ENCODE measurements at places on chromosomes 16 and 17.

GRCh38 chr16:5056352-5056751 is 9.4 kb downstream of the C16orf89 start:
- no peak for DNase-seq

- no peak for DNase-seq
Observed at GRCh38 chr17:54789101-54789880, 111.4 kb upstream of the TOM1L1 start.

GRCh38 chr17:39402890-39403605 is 1.6 kb upstream of the FBXL20 start:
- no peak for DNase-seq

GRCh38 chr16:2497695-2498484 is 15.9 kb upstream of the ATP6V0C start:
- no peak for DNase-seq

DNA sequence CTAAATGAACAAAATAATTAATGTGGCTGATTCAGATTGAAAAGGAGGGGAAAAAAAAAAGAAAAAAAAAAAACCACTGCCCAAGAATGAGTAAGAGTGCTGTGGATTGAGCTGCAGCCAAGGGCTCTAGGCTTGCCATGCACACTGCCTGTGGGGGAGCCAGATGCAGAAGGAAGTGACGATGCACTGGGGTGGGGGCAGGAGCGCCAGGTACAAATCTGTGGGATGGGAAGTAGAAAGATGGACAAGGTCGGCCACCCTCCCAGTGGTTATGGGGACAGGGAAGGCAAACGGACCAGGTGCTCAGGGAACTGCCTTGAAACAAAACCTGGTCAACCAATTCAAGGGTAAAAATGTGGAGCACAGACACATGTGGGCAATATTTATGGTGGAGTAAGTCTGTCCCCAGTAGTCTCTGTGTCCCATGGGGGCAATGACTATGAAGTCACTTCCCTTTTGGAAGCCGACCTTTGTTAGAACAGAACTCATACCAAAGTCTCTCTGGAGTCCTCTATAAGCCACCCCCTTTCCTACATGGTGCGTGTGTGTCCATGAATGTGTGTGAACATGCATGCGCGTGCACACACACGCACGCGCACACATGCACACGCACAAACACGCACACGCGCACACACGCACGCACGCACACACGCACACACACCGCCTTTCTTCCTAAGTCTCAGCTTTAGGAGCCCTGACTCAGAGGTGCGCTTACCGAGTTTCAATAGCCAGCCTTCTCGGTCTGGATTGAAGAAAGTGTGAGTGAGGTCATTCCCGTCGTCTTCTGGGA is 84.3 kb downstream of the CYTH1 start:
- DNase-seq, result no peak

DNA sequence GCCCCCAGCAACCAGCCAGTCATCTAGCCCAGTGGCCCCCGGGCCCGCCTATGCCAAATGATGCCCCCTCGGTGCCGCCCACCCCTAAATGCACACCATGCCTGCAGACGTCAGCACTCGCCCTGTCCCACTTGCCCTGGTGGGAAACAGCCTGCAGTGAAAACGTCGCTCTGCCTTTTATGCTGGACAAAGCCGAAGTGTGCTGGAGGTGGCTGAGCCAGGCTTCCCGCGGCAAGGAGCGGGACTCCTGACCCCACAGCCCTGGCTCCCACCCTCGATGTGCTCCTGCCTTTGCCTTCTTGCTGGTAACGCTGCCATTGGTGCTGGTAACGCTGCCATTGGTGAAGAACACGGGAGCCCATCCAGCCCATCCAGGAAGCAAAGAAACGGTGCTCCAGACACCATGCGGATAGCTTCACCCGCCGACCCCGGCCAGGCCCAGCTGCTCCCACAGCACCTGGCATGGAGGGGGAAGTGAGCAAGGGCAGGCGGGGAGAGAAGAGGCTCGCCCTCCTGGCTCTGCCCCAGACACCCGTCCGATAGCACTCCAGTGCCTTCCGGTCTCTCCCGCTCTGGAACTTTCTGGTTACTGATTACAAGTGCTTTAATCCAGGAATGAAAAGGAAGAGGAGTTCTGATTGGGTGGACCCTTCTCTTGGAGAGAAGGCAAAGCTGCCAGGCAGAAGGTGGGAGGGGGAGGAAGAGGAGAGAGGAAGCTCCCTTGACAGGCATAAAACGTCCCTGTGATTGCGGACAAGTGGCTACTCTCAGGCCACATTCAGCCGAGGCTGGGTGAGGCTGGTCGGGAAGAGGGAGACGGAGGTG is 4.0 kb upstream of the BAIAP2 start:
- DNase-seq, result no peak

DNA sequence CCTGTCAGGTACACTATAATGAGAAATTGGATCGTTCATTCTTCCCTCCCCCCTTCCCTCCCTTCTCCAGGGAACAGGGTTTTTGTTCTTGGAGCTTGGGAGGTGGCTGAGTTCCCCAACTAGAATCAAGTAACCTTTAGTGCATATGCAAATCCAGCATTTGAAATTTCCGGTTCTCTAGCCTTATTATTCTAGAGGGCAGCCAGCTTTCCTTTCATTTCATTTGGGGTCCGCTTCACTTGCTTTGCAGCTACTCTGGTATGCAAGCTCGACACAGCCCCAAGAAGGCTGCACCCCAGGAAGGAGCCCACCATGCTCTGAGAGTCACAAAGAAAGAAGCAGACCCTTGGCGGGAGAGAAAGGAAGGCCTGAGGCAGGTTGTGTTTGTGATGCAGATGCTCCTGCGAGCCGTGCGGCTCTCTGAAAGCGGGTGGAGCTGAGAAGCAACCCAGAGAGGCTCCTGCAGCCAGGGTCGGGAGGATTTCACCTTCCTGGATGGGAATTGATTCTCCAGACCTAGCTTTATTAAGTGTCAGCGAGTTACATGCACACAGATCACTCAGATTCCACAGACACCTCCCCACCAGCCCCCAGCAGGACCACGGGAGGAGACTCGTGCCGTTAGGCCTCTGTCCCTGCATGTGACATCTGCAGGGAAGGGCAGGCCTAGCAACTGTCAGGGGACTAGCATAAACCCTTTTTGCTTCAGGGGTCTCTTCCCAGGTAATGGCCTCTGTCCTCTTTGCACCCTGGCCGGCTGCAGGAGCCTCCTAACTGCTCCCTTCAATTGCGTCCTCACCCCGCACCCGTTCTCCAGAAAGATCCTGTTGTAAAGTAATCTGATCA is 34.5 kb downstream of the PMM2 start:
- no peak for DNase-seq

DNA sequence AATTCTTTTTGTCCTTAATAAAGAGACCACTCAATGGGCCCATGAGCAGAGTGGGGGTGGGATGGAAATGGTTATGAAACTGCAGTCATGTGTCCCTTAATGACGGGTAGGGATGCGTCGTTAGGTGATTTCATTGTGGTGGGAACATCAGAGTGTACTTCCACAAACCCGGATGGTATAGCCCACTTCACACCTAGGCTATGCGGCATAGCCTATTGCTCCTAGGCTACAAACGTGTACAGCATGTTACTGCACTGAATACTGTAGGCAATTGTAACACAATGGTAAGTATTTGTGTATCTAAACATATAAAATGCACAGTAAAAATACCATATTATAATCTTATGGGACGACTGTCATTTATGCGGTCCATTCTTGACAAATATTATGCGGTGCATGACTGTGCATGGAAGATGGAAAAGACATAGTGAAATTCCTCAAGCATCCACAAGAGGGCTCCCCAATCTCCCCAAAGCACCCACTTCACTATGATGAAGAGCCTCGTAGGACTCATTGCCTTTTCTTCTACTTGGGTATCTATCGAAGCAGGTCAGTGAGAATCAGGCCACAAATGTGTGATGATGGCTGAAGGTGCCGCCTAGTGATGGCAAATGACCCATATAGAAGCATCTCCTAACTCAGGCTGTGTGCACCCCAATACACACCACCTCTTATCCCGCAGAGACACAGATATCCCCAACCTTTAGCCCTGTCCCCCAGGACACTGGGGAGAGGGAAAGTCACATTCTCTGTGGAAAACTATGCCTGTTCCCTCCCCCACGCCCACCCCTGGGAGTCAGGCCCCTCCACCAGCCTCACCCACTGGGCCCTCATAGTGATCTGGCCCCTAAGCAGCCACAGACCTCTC is 43.5 kb downstream of the TBX21 start:
- no peak for DNase-seq

- no peak for DNase-seq
Observed at GRCh38 chr16:85829171-85829719, 29.8 kb downstream of the COX4I1 start.

DNA sequence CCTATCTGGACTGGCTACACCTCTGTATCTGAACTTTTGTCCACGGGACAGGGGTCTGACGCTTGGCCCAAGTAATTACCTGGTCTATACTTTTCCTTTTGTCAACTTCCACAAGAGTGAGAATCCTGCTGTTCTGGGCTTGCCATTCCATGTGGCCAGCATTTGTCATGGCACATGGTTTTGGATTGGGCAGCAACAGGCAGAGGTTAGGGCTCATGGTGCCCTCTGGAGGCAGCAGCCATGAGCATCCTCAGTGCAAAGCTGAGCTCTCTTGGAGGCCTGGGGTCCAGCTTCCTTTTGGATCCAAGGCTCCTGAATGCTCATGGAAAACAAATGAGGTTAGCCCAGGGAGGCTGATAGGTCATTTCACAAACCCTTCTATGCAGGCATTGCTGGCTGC is 7.5 kb upstream of the EDC4 start:
- no peak for DNase-seq
